ENCODE measurements at places on chromosomes 5 and 9.

- H3K4me3 ChIP-seq = no peak overlapping the region
- no peaks in the 10 kb centered on the region for H3K36me3 ChIP-seq
- DNase-seq = no peak
- H3K27me3 ChIP-seq = peaks cover 66% of the 10 kb centered on the region
- H3K27ac ChIP-seq = no peak overlapping the region
Observed at GRCh38 chr9:121699571-121700164, 48.2 kb downstream of the DAB2IP start.

DNA sequence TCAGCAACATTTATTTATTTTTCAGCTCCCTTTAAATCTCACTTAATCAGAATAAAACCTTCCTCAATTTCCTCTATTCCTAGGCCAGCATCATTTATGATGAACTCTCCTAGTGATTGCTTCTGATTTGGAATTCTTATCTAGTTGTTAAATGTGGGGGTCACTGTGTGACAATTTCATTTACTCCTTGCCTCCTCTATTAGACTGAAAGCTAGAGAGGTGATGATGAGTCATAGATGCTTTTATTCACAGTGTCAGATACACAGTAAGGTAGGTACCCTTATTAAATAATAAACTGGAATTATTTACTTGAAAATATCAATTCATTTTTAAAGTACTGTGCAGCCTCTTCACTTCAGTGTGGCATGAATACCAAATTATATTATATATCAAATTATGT, 960.6 kb downstream of the MAT2B start:
- H3K36me3 ChIP-seq = no peaks in the 10 kb centered on the region
- no peaks in the 10 kb centered on the region for H3K4me1 ChIP-seq
- H3K27me3 ChIP-seq = no peaks in the 10 kb centered on the region
- H3K27ac ChIP-seq = no peak overlapping the region
- no peak for DNase-seq
- no peak overlapping the region for H3K4me3 ChIP-seq

DNA sequence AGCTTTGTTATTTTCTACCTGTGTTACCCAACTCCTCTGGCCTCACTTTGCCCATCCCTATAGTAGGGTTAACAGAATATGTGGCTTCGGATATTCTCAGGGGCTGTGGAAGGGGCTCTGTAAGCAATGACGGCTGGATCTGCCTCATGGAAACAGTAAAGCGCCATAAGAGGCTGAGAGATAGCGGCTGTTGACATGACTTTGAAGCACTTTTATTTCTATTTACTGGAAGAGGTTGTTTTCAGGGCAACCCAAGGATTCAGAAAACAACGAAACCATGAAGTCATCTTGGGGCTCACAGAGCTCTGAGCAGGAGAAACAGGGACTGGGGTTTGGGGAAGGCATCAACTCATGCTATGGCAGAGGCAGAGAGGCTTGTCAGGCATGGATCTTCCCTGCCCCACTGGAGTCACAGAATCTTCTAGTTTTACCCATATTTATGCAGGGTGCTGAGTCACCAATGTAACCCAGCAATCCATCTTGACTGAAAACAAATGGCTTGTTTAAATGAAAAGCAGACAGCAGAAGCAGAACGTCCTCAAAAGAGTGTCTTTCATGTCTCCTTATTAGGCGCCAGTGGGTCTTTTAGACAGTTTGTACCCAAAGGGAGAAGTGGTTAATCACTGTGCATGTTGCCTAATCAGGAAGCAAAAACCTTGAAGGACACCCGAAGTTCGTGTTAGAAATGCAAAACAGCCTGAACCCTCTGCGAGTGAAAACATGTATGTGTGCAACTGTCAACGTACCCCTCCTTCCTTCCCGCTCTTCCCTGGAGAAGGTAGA, 113.0 kb downstream of the COL23A1 start:
- H3K27me3 ChIP-seq = no peaks in the 10 kb centered on the region
- H3K4me1 ChIP-seq = no peaks in the 10 kb centered on the region
- no peak overlapping the region for H3K27ac ChIP-seq

GRCh38 chr9:116927726-116928125, 240.6 kb downstream of the TRIM32 start:
- H3K4me1 ChIP-seq = no peaks in the 10 kb centered on the region
- no peak for DNase-seq
- H3K27ac ChIP-seq = no peak overlapping the region
- H3K27me3 ChIP-seq = no peaks in the 10 kb centered on the region
- no peaks in the 10 kb centered on the region for H3K36me3 ChIP-seq

GRCh38 chr5:135223404-135223803, 175.6 kb downstream of the MACROH2A1 start:
- no peak overlapping the region for H3K27ac ChIP-seq
- H3K4me3 ChIP-seq = no peak overlapping the region
- H3K27me3 ChIP-seq = peaks cover 22% of the 10 kb centered on the region
- no peak for DNase-seq
- H3K4me1 ChIP-seq = no peaks in the 10 kb centered on the region
- no peaks in the 10 kb centered on the region for H3K36me3 ChIP-seq

GRCh38 chr5:138963763-138964371, 88.7 kb upstream of the LRRTM2 start:
- no peaks in the 10 kb centered on the region for H3K4me1 ChIP-seq
- no peaks in the 10 kb centered on the region for H3K27me3 ChIP-seq
- DNase-seq = no peak
- H3K4me3 ChIP-seq = no peak overlapping the region
- no peaks in the 10 kb centered on the region for H3K36me3 ChIP-seq
- H3K27ac ChIP-seq = no peak overlapping the region

DNA sequence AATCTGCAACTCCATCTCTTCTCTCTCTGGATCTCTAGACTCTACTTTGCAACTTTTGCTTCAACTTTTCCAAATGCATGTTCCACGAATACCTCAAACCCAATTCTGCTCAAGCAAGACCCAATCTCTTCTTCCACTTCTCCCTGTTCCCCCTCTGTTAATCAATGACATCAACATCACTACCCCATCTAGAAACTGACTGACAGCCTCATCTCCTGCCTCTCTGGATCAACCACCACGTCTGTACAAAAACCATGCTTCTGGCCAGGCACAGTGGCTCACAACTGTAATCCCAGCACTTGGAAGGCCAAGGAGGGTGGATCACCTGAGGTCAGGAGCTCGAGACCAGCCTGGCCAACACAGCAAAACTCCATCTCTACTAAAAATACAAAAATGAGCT, 12.2 kb downstream of the GLDC start:
- H3K27ac ChIP-seq = no peak overlapping the region
- DNase-seq = no peak
- peaks cover 5% of the 10 kb centered on the region for H3K4me1 ChIP-seq
- no peak overlapping the region for H3K4me3 ChIP-seq

- peaks cover 12% of the 10 kb centered on the region for H3K27me3 ChIP-seq
- H3K4me1 ChIP-seq = no peaks in the 10 kb centered on the region
- H3K4me3 ChIP-seq = no peak overlapping the region
- no peak for DNase-seq
- no peaks in the 10 kb centered on the region for H3K36me3 ChIP-seq
Observed at GRCh38 chr5:36392186-36392585, 90.5 kb upstream of the RANBP3L start.

GRCh38 chr5:65073250-65073661, 304.5 kb downstream of the CWC27 start:
- H3K36me3 ChIP-seq = no peaks in the 10 kb centered on the region
- peaks cover 15% of the 10 kb centered on the region for H3K27me3 ChIP-seq
- H3K4me3 ChIP-seq = no peak overlapping the region

DNA sequence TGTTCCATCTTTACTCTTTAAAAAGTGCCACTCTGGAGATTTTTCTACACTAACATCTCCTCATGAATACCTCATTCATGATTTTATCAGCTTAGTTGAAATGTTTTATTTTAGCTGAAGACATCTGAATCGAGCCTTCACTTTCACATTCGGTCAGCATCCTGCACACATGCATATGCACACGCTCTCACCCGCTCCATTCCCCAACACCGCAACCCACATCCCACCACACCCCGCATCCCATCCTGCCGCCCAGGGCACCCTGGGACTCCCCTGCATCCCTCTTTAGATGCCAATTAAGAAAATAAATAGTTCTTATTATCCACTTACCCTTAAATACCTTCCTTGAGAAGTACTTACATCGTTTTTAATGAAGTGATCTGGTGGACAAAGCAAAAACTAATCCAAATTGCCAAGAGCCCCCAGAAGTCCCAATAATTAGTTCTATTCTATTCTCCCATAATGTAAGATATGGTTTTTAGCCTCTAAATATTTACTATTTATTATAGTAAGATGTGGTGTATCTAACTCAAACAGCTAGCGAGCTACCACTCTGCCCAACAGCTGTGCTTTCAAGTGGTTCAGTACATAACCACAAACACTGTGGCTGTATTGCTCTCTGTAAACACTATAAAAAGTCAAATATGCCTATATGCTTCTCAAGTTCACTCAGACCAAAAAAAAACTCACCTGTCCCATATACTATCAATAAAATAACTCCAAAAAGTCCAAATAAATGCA, 38.2 kb downstream of the GZMK start:
- DNase-seq = peak; percentile 88
- H3K36me3 ChIP-seq = peaks cover 53% of the 10 kb centered on the region
- no peaks in the 10 kb centered on the region for H3K27me3 ChIP-seq
- H3K27ac ChIP-seq = peak overlapping the region; percentile 99
- peak overlapping the region; percentile 73 for H3K4me3 ChIP-seq
- H3K4me1 ChIP-seq = peaks cover 71% of the 10 kb centered on the region

DNA sequence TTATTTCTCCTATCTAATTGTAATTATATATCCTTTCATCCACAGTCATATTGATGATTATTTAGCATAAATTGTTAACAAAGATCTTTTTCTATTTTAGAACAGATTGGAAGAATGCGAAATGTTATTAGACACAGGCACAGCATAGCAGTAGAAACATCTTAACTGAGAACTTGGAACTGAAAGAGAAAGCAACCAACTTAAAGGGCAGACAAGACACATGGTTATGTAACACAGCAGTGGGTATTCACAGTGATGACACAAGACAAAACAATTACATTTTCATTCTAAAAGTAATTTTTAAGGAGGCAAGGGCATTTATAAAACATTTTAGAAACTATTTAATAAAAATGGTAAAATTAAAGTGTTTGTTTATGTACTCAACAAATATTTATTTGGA, 57.7 kb upstream of the MEF2C start:
- no peaks in the 10 kb centered on the region for H3K27me3 ChIP-seq
- H3K4me3 ChIP-seq = no peak overlapping the region
- no peak for DNase-seq
- H3K27ac ChIP-seq = no peak overlapping the region
- H3K36me3 ChIP-seq = no peaks in the 10 kb centered on the region

DNA sequence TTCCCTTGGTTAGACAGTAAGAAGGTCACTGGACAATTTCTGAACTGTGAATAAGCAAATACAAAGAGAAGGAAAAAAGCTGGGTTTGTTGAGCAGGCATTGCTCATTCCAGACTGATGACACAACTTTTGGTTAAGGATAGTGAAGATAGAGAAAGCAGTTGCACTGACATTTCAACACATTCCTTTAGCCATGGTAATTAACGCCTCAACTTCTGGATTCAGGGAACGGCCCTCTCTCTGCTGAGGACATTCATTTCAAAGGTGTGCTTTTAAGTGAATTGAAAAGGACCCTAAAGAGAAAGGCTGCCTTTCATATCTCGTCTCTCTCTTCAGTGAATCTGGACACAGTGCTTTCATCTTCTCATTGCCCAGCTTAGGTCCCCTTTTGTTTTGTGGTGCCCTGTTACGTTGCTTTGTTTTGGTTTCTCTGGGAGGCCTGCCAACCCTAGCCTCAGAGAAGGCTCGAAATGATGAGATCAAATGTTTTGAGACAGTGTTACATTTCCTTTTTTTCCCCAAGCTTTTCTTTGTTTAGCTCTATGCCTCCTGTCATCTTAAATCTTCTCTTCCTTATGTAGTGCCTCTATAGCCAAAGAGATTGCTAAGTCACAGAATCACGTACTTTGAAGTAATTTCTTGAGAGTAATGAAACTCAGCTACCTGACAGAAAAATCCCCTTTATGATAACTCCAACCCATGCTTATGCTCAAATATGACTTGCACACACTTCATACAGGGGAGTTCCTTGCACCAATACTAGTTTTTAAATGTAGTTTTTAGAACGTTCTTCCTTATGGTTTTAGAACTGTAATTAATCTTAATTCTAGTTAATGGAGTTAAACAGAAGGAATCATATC, 94.4 kb upstream of the IFNE start:
- no peaks in the 10 kb centered on the region for H3K36me3 ChIP-seq
- H3K27ac ChIP-seq = no peak overlapping the region
- peaks cover 29% of the 10 kb centered on the region for H3K4me1 ChIP-seq
- H3K4me3 ChIP-seq = no peak overlapping the region
- H3K27me3 ChIP-seq = peaks cover 18% of the 10 kb centered on the region

GRCh38 chr5:175627739-175628138, 30.1 kb upstream of the HRH2 start:
- peaks cover 8% of the 10 kb centered on the region for H3K27me3 ChIP-seq
- DNase-seq = no peak
- H3K4me1 ChIP-seq = no peaks in the 10 kb centered on the region
- H3K4me3 ChIP-seq = no peak overlapping the region
- H3K36me3 ChIP-seq = peaks cover 12% of the 10 kb centered on the region
- H3K27ac ChIP-seq = no peak overlapping the region

GRCh38 chr5:179867079-179867465, 8.5 kb upstream of the MRNIP start:
- no peak overlapping the region for H3K27ac ChIP-seq
- DNase-seq = no peak
- H3K4me3 ChIP-seq = no peak overlapping the region
- no peaks in the 10 kb centered on the region for H3K27me3 ChIP-seq
- peaks cover 27% of the 10 kb centered on the region for H3K36me3 ChIP-seq

GRCh38 chr5:7348168-7348854, 47.6 kb upstream of the ADCY2 start:
- H3K4me3 ChIP-seq = no peak overlapping the region
- H3K27me3 ChIP-seq = no peaks in the 10 kb centered on the region
- DNase-seq = no peak
- H3K4me1 ChIP-seq = no peaks in the 10 kb centered on the region
- H3K36me3 ChIP-seq = no peaks in the 10 kb centered on the region

- H3K4me3 ChIP-seq = no peak overlapping the region
- H3K4me1 ChIP-seq = peaks cover 11% of the 10 kb centered on the region
- H3K27ac ChIP-seq = no peak overlapping the region
- no peaks in the 10 kb centered on the region for H3K27me3 ChIP-seq
Observed at GRCh38 chr9:20593537-20593936, 28.8 kb downstream of the MLLT3 start.

DNA sequence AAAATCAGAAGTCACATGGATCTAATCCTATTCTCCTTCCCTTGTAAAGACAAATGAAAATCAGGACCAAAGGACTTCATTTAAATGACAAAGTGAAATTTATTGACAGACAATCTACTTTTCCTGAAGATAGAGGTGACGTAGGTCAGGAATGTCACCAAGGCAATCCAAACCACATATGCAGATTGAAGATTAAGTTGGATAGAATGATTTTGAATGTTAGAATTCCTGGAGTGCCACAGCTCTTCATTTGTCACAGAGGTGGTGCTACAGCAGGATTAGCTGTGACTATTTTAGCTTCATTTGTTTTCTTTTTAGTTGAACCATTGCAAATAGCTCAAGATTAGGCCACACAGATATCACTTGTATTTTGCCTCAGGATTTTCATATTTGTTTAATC, 736.0 kb upstream of the ARRDC3 start:
- H3K27me3 ChIP-seq = no peaks in the 10 kb centered on the region
- H3K36me3 ChIP-seq = no peaks in the 10 kb centered on the region
- H3K4me3 ChIP-seq = no peak overlapping the region
